ENCODE measurements at places on chromosomes 6 and 20.

DNA sequence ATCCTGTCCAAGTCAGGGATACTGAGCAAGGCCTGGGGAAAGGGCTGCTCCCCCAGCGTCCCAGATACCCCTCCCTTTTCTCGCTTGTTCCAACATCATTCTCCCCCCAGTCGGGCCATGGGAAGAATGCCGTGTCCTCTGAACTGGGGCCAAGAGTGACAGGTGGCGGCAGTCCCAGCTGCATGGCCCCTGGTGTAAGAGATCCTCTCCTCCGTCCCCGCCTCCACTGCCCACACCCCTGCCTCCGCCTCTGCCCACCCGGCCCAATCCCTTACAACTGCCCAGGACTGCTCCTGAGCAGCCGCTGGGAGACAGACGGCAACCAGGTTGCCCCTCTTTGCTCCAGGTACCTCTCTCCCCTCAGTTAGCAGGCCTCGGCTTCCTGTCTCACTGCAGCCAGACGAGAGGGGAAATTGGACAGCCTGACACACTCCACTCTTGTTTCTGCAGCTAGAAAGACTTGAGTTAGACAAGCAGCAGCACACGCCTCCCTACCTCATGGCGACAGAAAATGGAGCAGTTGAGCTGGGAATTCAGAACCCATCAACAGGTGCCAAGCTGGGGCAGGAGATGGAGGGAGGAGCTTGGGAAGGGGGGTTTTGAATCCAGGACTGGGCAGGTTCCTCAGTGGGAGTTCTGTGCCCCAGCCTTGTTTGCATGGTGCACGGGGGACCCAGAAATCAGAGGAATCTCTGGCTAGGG, at the start of gene MYLK2:
Gene MYLK2 (plus strand): TSS at position 274 of the 702 bp plus-strand sequence. CDS start 225 bp downstream, at position 499.
- DNase-seq = no peak

DNA sequence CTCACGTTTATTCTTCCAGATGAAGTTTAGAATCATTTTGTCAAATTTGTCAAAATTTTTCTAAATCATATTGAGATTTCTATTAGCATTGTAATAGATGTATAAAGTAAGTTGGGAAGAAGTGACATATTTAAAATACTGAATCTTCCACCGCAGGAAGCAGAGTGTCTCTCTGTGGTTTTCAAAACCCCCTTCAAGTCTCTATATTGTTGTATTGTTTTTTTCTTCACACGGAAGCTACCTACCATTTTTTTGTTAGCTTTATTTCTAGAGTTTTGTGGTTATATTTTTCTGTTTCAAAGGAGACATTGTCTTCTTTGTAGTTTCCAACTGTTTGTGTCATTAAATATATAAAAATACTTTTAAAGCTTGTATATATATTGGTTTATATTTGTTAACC, 188.6 kb downstream of the ZDHHC14 start:
- DNase-seq = no peak

- no peak for DNase-seq
Observed at GRCh38 chr6:116200619-116201249, 53.1 kb downstream of the TSPYL4 start.

DNA sequence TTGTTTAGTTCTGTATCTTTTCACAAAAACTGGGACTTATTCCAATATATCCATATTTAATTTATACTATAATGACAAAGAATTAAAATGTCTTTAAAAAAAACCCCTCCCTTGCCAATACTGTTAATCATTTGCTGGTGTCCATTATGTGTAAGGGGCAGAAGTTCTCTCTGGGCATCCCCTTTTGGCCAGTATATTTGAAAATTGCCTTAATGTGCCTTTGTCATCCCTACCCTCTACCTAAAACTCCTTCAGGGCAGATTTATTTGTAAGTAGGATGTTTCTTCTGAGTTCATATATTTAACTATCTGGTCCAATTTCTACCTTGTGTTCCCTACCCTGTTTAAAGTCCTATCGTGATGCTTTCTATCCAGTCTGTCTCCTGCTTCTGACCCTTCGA, 62.9 kb downstream of the ARHGAP18 start:
- DNase-seq = no peak

GRCh38 chr6:159092631-159093030, 47.8 kb upstream of the TAGAP start:
- DNase-seq = no peak

- no peak for DNase-seq
Observed at GRCh38 chr6:34056305-34057108, 89.4 kb downstream of the GRM4 start.

GRCh38 chr6:110491644-110492317, 15.4 kb upstream of the SLC22A16 start:
- DNase-seq = no peak

DNA sequence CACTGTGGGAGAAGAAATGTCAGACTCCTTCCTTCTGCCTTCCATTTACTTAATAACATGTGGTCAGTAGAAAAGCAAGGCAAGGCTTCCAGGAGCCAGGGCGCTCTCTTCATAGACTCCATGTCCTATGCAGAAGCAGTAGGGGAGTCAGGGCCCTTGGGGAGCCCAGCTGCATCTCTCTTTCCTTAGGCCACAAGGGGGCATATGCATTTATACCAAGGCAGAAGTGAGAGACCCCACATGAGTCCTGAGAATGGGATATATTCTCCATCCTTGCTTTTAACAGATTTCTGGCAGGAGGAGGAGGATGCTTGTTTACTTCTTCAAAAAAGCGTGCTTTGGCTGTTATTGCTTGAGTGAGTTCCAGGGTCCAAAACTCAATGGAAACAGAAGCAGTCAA, 198.5 kb downstream of the HIVEP2 start:
- no peak for DNase-seq

DNA sequence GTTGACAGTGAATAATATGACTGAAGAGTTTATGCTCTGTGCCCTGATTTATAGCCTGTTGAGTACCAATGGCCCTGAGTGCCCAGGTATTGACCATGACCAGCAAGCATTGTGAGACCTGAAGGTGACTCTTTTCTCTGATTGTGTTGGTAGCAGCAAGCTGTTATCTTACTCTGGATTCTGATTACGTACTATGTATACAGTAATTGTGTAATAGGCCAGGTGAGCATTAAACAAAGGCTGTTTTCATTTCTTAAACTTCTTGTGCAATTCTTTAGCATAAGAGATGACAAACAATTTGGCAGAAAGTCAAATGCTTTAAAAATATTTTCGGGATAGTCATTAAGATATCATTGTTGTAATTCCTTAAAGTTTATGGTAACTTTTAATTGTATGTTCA, 111.7 kb upstream of the PTPRK start:
- no peak for DNase-seq

DNA sequence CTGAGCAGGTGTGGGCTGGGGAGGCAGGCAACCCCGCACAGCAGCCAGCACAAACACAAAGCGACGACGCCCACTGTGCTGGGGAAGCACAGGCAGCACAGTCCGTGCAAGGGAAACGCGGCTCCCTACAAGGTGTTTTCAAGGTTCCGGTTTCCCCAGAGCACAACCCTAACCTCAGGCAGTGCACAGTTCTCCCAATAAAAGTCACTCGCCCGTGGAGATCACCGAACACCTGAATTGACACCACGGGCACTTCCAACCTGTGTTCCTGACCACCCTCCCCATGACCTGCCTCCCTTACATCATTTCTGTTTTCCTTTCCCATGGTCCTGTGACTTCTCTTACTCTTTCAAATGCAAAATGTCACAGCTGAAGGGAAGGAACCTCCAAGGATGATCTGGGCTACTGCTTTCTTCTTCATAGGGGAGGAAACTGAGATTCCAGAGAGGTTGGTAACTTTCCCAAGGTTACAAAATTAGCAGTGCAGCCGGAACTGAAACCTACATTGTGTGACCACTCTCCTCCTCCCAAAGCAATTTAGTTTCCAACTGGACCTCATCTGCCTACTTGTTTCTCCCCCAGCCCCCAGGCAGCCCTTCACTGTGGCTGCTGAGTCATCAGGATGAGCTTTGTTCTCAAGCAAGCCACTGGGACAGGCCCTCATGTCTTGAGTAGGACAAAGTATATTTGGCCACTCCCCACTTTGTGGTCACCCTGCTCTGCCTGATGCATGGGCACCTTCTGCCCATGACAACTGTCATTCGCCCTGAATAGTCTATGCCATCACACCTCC, 125.3 kb downstream of the ATXN1 start:
- no peak for DNase-seq
